Osteocyte (in vitro differentiated cells): ENCODE measurements at places on chromosomes 12 and 14.

DNA sequence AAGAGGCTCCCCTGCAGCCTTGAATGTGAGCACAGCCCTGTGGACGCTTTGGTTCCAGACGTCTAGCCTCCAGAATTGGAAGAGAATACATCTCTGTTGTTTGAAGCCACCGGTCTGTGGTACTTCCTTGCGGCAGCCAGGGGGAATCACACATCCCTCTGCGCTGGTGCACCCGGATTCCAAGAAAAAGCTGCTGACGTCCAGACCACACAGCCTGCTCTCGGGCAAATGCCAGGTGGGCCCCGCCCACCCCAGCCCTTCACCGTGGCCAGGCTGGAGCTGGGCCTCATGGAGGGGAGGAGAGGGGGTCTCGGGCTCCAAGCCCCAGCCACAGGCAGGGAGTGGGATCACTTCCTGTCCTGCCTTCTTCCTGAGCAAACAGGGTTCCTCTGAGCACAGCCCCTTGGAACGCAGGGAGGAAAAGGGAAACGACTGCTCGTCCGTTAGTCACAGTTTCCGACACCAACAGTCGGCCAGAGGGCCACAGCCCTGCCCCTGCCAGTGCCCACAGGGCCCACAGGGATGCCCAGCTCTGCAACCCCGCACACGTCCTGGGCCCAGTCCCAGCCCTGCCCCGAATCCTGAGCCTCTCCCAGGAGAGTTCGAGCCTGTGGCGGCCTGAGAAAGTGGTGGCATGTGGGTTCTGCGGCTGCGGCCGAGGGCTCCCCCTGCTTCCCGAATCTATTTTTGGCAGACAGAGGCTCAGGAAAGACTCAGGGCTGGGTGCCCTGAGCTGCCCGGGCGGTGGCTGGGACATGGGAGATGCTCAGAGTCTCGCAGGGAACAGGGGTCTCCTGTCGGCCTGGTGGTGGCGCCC is 85.3 kb downstream of the RFLNA start:
- DNase-seq: peak; percentile 89

DNA sequence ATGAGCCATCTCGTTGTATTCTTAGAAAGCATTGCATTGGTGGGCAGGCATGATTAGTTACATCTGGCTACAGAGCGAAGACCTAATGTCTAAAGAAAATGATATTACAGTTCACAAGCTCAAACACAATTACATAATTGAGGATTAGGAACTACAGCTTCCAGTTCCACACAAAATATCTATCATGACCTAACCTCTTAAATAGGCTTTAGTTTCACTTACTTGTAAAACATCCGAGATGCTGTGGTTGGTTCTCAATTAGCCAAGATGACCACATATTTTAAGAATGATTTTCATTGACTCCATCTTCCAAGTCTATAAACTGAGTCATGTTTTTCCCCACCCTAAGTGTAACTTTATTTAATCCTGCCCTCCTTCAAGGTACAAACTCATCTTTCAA is 69.5 kb downstream of the LRIG3 start:
- no peak for DNase-seq

GRCh38 chr14:71665157-71665556 is 267.1 kb upstream of the RGS6 start:
- DNase-seq: no peak

DNA sequence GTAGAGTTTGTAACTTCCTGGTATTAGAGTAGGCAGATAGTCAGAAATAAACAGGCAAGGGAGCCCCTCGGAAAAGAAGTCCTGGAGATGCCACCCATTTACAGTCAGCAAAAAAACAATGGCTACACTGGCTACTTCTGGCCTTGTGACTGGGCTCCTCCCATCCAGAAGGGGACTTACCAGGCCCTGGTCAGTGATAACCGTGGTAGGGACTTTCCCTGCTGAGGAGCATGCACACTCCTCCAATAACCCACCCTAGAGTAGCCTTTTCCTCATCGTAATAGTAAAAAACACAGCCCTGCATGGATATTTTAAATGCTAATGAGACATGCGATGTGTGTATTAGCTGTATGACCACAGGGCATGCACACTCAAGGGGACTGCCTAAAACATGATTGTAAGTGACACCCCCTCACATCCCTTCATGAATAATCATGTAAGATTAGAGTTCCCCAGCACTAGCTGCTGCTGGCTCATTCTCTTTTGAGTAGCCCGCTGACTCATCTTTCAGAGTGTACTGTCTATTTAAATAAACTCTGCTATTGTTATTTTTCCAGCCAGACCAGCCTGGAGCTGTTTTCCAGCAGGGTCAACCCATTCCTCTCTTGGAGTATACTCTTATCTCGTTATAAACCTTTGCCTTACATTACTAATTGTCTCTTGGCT is 413.8 kb upstream of the TMTC1 start:
- DNase-seq: no peak

GRCh38 chr12:93502802-93503623 is 35.7 kb downstream of the MRPL42 start:
- DNase-seq: no peak

DNA sequence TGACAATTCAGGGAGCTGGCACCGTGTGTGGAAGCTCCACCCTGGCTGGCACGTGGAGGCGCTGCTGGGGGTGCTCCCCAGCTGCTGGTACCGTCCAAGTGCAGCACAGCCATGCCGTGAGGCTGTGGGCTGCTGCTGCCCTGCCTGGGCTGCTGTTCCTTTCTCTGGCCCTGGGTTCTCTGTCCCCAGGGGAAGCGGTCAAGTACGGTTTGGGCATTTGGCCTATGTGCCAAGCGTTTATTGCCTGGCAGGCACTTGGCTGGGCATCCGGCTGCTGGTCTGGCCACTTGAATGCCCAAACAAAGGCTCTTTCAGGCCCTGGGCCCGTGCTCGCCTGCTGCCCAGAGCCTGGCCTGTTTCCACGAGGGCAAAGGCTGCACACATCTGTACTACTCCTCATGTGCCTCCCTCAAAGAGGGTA is 39.6 kb downstream of the RHOF start:
- DNase-seq: no peak

DNA sequence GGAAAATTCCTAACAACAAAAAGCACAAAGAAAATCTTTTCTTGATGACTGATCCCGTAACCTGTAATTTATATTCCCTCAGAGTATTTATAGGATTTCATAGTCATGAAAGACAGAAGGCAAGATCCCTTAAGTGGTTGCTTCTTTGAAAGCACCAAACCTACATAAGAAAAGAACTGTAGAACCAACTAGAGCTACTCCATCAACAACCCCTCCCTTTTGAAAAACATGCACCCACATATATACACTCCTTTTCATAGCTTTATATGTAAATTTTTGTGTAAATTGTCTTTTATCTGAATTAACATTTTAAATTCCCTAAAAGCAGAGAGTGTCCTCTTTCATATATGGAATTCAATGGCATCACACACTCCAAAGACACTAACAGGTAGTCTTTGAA is 215.3 kb downstream of the CEP128 start:
- no peak for DNase-seq

GRCh38 chr12:132514216-132514820 is 24.4 kb downstream of the FBRSL1 start:
- no peak for DNase-seq
